ENCODE measurements at places on chromosomes 4 and X.

DNA sequence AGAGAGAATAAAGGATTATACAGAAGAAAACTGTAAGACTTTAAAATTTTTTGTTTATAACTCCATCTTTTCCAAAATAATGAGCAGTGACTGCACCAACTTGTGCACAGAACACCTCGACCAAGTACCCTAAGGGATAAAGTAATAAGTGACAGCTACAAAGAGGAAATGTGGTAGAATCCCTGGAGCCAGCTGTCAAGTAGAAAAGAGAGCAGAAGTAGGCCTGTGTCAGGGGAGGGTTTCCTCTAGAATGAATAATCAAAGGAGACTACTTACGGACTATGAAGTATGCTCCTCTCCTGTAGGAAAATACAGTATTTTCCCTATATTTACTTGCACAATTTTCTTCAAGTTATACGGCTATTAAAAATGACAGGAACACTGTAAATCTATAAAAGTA is 1.2 kb downstream of the EIF1AX start:
- no peak for DNase-seq

GRCh38 chr4:90816754-90817153 is 689.6 kb downstream of the CCSER1 start:
- peak; percentile 24 for DNase-seq

DNA sequence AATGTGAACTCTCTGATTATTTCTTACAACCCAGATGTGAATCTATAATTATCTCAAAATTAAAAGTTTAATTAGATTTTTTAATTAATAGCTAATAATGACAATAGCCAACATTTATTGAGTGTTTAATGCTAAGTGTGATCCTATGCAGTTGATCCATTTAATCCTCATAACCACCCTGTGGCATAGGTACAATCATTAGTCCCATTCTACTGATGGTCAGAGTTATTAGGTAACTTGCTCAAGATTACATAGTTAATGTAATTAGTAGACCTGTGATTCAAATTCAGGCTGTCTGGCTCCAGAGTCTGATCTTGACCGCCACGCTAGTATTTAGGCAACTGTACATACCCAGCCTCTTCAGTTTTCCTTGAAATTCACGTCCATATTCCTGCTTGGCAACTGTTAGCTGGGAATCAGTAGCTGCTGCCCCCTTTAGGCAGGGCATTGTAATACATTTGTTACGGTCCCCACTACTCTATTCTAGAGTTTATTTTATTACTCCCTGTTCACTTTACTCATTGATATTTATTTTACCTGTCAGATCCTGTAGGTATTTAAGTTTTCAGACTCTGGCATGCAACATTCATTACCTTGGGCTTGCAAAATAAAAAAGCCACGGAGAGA is 20.6 kb upstream of the TEC start:
- DNase-seq = no peak

GRCh38 chr4:48742412-48742811 is 37.7 kb downstream of the FRYL start:
- DNase-seq = no peak

- DNase-seq = no peak
Measured at GRCh38 chr4:145503486-145504072, 21.9 kb downstream of the SMAD1 start.

DNA sequence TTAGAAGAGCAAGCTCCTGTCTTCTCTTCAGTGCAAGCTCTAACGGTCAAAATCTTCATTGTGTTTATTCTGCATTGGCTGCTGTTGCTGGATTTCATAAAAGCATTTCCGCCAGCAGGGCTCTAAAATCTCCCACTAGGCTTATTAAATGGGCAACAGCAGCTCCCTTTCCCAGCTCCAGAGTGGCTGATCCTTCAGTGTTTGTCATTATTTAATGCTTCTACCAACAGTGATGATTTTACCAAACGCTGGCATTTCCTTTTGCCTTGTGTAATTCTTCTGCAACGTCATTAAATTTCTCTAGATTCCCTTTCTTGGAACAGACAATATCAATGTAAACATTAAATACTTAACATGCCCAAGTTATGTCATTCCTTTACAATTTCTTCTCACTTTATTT is 20.1 kb downstream of the SLC7A11 start:
- peak; percentile 48 for DNase-seq

- DNase-seq = no peak
Measured at GRCh38 chrX:133307094-133307493, 88.9 kb upstream of the TFDP3 start.

GRCh38 chr4:45453258-45453853 is 670.5 kb downstream of the GABRG1 start:
- DNase-seq = peak; percentile 33

GRCh38 chr4:41678086-41678816 is 70.3 kb downstream of the PHOX2B start:
- no peak for DNase-seq

GRCh38 chr4:174561560-174561959 is 39.3 kb upstream of the HPGD start:
- DNase-seq = no peak

- no peak for DNase-seq
Measured at GRCh38 chr4:126215759-126216158, 901.0 kb downstream of the FAT4 start.

GRCh38 chr4:37594099-37594498 is 92.1 kb downstream of the RELL1 start:
- DNase-seq = no peak

DNA sequence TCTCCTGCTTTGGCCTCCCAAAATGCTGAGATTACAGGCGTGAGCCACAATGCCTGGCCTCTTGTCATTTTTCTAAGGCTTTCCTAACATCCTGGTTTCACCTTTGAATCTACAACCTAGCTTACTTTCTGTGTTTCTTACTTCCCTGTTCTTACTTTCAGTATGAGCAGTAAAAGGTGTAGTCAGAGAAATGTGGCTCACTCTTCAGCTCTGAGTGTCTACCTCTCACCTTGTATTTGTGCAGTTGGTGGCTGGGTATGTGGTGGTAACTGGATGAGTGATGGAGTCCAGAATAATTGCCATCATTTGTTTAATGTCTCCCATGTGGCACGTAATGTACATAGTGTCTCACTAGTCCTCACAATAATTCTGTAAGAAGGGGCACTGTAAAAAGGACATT is 19.1 kb upstream of the CXCL11 start:
- DNase-seq = no peak

- no peak for DNase-seq
Measured at GRCh38 chrX:7146703-7147412, 654 bp upstream of the STS start.

GRCh38 chr4:184147858-184148737 is 69.6 kb downstream of the ENPP6 start:
- DNase-seq = no peak

DNA sequence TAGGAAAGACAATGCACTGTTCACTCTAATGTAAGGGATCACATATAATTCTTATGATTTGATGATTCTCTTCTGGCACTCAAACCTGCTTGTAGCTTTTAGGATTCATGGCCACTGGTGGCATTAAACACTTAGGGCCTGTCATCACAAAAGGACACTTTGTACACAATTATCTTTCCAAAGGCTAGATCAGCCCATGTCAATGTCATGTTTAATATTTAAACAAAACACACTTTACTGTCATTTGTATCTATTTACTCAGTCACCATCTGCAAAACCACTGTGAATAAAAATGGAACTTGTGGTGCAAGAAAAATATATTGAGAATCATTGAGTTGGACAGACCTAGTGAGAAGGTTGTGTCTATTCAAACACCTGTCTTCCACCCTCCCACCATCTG is 83.6 kb upstream of the TTC29 start:
- no peak for DNase-seq

DNA sequence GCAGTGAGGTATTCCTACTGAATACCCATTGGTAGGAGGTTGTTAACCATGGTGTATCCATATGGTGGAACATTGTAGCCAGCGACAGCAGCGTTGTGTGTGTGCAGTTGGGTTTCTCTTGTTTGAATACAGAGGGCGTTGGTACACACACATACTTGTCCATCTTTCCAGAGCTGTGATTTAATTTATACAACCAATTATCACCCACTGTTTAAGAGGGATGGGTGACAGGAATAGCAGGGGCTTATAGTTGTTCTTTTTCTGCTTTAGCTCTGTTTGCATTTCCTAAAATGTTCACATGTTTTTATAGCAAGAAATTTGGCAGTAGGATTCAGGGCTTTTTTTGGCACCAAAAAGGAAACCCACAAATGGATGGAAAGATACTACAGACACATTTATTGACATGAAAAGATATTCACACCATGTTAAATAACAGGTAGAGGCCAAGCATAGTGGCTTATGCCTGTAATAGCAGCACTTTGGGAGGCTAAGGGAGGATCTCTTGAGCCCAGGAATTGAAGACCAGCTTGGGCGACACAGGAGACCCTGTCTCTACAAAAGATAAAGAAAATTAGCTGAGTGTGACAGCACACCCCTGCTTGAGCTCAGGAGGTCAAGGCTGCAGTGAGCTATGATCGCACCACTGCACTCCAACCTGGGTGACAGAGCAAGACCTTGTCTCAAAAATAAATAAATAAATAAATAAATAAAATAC is 60.6 kb downstream of the TNIP2 start:
- DNase-seq = no peak

- no peak for DNase-seq
Measured at GRCh38 chr4:125781651-125782050, 466.9 kb downstream of the FAT4 start.

GRCh38 chrX:150035531-150035930 is 97.2 kb upstream of the EOLA2 start:
- no peak for DNase-seq

GRCh38 chr4:53920116-53920515 is 144.3 kb downstream of the CHIC2 start:
- no peak for DNase-seq

DNA sequence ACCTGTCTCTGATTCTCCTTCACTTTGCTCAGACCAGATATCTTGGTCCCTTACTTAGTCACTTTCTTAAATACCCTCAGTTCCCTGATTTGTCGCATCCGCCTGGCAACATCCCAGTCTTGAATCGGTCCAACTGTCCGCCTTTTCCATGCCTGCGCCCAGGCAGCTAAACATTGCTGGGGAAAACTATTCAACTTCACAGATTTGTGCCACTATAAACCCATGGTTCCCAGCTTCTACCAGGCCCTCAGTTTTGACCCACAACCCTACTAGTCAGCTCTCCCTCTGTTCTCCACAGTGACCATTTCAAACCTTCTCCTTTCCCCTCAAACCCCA is 451 bp upstream of the FGD1 start:
- DNase-seq = no peak

DNA sequence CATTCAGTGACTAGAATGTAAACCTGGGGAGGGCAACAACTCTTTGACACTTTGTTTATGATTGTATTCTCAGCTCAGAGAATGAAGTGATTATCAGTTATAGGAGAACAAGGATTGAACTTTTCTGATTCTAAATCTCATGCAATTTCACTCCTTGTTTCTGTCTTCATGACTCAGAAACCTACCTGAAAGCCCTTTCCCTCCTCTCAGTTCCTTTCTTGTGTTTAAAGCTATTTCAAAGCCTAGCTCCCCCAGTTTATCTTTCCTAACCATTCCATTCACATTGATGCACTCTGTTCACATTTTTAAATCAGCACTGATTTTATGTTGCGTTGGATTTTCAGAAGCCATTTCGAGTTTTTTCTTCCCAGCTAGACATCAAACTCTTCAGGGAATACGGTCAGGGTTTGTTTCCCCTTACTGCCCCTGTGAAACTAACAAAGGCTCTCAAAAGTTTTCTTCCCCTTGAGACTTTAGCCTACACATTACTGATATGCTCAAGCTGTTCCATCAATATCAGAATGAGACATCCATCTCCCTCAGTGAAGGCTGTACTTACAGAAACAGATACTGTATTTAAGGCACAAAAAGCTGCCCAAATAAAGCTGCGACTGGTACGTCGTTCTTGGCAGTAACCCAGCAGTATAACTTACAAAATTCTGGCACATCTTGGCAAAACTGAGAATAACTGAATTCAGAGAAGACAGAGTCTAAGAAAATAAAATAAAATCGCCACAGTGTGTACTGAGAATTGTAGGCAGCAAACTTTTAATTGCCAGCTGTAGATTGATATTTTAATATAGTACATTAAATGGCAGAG is 31.0 kb downstream of the SRPX start:
- DNase-seq = no peak

- no peak for DNase-seq
Measured at GRCh38 chr4:88761342-88761741, 63.7 kb upstream of the NAP1L5 start.

GRCh38 chrX:133645256-133645655 is 230.0 kb upstream of the GPC4 start:
- DNase-seq = no peak

DNA sequence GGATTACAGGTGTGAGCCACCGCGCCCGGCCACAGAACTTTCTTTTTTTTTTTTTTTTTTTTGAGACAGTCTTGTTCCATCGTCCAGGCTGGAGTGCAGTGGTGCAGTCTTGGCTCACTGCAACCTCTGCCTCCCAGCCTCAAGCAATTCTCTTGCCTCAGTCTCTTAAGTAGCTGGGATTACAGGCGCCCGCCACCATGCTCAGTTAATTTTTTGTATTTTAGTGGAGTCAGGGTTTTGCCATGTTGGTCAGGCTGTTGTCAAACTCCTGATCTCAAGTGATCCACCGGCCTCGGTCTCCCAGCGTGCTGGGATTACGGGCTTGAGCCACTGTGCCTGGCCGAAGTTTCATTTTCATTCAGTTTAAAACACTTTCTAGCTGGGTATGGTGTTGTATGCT is 16.4 kb downstream of the FAM193A start:
- DNase-seq = no peak

GRCh38 chr4:184200296-184200695 is 17.4 kb downstream of the ENPP6 start:
- DNase-seq = no peak

DNA sequence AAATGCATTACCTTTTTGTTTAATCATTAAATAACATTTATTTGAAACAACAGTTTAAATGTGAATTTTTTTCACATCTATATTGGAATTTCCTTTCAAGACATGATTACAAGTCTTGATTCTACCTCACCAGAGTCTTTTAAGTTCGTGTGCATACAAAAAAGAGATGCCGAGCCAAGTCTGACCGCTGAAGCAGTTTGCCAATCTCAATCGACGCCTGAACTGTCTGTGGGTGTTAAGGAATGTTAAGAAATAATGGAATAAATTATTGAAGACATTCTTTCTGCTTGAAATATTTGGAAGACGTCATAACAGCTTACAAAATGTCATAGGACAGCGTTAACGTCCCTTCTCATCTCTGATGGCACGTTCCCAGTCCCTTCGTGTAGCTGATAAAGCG is 27.9 kb upstream of the TNIP3 start:
- no peak for DNase-seq

DNA sequence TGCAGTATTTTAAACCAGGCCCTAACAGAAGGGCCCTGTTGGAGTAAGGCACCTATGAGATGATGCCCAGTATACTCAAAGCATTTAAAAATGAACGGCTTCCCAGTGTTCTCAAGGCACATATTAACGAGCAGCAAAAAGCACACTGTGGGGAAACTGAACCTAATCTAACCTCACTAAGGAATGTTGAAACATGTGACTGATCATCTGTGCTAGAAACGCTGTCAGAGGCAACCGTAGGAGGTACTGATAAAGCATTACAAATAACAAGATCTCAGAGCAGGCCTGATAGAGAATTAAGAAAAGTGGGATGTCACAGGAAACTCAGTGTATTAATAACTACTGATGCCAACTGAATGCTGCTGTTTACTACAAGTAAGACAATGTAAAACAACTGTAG is 24.0 kb downstream of the ASB9 start:
- no peak for DNase-seq

- no peak for DNase-seq
Measured at GRCh38 chr4:152211936-152212653, 323.8 kb downstream of the FBXW7 start.

- DNase-seq = no peak
Measured at GRCh38 chr4:71294301-71294700, 44.5 kb upstream of the SLC4A4 start.

All from NCI-H1092 treated with DMSO at 0.1 percent for 48 hours (cell line).